ENCODE measurements at places on chromosomes 4 and X.

DNA sequence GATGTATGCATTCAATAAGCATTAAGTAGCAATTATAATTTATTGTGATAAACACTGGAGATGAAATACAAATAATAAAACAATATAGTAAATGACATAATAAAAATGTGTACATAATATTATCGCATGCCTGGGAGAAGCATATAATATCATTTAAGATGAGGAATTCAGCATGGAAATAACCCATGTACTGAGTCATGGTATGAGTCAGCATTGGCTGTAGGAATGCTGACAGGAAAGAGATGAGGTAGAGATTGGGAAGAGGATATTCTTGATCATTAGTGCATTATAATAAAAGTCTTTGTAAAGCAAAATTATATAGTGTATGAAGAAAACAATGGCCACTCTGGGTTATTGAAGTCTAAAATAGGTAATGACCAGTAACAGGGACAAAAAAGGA lies 82.8 kb downstream of the MAGEB10 start:
- no peak for DNase-seq

DNA sequence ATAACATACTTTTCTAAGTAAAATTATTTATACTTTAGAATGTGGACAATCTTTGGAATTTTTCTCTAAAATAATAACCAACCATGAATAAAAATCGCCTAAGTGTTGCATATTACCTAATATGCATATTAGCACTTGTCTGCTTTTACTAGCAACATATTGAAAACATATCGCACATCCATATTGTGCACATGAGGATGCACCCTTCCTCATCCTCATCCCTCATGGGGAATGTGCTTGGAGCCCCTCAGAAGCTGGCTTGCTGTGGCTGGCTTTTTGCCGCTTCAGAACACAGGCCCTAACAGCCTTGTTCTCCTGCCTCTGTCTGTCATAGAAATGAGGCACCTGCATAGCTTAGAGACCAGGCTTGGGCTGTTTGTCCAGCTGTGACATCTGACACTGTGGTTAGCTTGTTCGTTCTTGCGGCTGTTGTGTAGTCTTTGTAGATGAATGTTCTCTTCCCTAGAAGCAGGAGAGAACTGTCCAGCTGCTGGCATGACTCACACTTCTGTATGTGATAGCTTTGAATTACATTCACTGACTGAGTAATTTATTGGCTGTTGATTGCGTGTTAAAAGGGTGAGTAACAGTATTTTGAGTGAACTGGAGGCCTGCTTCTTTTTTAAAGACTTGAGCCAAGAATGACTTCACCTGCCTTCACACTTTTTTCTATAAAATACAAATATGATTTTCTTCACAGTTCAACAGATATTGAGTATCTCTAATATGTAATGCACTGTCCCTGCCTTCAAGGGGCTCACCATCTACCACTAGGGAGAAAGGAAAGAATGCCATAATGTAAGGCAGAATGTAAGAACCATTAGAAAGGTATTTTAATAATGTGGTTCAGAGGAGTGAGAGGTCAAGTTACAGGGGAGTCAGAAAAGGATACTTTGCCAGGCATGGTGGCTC lies 81.9 kb downstream of the HMGB2 start:
- peak; percentile 98 for DNase-seq

GRCh38 chr4:42596918-42597317 lies 60.0 kb downstream of the ATP8A1 start:
- DNase-seq: no peak

DNA sequence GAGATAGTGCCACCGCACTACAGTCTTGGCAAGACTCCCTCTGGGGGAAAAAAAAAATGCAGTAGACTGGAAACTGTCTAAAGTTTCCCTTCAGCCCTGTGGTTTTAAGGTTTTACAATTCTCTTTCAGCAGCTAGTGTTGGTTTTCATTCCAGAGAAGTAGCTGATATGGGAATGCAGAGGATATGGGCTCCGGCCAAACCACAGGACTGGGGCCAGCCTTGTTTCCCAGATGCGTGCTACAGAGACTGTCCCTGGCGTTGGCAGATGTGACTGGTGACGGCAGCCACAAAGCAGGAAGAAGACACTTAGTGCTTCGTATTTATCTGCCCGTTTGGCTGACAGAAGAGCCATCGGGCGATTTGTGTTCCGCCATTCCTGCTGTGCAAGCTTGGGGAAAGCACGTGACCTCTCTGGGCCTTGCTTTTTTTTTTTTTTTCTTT lies 43.2 kb downstream of the ZBTB49 start:
- no peak for DNase-seq

DNA sequence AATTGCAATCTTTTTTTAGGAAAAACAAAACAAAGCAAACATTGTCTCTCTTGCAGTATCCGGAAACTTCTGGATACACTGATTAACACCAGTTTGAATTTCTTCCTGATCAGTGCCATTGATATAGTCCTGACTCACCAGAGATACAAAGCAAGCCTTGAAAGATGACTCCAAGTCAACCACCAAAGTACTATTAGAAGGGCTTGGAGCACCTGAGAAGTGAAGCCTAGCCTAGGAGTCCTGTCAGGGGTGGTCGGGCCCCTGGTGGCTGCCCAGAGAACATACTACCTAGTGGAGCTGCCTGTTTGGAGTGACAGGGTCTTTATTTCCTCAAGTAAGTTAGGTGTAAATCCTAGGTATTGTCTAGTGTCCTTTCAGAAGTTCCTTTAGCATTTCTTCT lies 593.2 kb downstream of the ZNF674 start:
- no peak for DNase-seq

GRCh38 chrX:107721318-107721717 lies 54.3 kb downstream of the TSC22D3 start:
- no peak for DNase-seq

Measured in brain pericyte (primary cell).